Ovary (tissue), 10 donors: ENCODE measurements at places on chromosomes 1 and 21. TPM values are rescaled to one million over a fixed set of nuclear protein-coding genes. Genes with fewer than 3 reads are reported as not detected.

The TMEM82 gene
- total RNA-seq: not detected

The NGF gene
- 11.8 TPM for total RNA-seq

- DNase-seq: peak; percentile 78
Observed at GRCh38 chr1:72283307-72284083, 1.2 kb upstream of the NEGR1 start.

DNA sequence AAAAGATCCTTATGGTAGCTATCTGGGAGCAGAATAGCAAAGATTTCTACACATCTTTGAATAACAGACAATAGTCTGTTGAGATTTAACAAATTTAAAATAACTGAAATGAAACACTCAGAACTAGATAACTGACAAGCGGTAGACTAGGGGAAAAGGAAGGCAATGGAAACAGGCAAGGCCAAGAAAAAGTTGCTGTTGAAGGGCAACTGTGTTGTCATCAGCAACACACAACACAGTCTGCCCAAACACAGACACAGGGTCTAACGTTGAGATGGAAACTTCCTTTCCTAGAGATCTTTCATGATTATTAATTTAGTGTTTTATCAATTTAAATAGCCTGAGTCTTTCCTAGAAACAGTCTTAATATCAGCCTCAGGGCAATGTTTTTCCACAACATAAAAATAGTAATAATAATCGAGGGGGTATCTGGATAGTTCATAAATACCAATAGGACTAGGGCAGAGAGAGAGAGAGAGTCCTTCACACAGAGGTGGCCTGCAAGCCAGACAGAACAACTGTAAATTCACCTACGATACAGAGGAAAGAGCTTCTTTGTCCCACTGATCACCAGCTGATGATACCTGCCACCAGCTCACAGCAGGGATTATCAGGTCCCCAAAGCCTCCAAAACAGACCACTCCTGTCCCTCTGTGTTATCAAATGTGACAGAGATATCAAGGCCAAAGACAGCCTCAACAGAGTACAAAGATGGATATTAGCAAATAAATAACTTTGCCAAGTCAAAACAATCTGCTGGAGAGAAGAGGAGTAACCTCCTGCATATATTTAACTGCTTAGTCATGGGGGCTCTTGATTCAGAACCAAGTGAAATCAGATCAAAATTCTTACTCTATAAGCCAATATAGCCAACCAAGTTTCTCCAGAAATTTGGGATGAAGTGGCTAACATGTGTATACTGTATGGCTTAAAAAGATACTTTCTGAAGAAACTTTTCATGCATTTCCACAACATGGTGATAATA is 245.3 kb downstream of the SLC45A1 start:
- no peak for DNase-seq

GRCh38 chr1:224068458-224069072 is 45.3 kb upstream of the FBXO28 start:
- no peak for DNase-seq

- no peak for DNase-seq
Observed at GRCh38 chr1:80624682-80625081, 1176.1 kb upstream of the ADGRL2 start.

GRCh38 chr1:152191260-152191659 is 32.2 kb upstream of the RPTN start:
- no peak for DNase-seq

- no peak for DNase-seq
Observed at GRCh38 chr1:204192589-204193352, 3.5 kb downstream of the KISS1 start.

DNA sequence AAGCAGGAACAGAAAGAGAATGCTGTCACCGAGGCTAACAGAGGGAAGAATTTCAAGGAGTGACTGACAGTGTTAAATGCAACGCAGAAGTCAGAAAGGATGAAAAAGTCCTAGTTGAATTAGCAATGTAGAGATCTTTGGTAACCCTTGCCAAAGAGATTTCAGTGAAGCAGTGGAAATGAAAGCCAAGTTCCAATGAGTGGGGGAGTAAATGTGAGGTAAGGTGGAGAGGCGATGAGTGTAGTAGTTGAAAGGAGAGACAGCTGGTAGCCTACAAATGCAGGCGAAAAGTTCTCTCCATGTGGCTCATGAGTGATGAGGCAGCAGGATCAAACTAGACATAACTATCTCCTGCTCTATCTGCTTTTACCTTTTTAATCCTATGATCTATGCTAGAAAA is 74.6 kb upstream of the IPO9 start:
- DNase-seq: no peak

- DNase-seq: peak; percentile 75
Observed at GRCh38 chr1:26363549-26364448, 8.8 kb downstream of the ZNF683 start.

GRCh38 chr1:165456861-165457260 is 11.9 kb upstream of the RXRG start:
- no peak for DNase-seq

- no peak for DNase-seq
Observed at GRCh38 chr1:206136241-206136640, 19.1 kb upstream of the AVPR1B start.

DNA sequence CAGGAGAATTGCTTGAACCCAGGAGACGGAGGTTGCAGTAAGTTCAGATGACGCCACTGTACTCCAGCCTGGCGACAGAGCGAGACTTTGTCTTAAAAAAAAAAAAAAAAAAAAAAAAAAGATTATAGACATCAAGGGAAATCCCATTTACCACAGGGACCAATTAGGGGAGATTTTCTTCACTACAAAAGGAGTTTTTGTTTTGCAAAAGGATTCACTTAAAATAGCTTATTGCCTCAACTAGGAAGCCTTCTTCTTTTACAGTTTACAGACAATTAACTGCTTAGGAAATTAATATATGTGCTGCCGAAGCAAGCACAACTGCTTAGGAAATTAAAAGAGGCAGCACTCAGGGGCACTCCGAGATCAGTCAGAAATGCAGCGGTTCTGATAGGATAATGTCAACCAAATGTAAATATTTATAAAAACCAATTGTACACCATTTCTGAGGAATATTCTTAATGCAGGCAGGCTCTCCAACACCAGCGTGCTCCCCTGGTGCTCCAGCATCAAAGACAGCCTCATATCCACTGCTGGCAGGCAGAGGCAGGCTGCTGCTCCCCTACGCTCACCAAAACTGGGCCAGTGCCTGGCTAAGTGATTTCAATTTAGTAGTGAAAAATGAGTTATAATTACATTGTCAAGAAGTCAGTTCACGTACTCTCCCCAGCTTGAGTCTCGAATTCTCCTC is 107.9 kb upstream of the RAB4A start:
- DNase-seq: no peak

DNA sequence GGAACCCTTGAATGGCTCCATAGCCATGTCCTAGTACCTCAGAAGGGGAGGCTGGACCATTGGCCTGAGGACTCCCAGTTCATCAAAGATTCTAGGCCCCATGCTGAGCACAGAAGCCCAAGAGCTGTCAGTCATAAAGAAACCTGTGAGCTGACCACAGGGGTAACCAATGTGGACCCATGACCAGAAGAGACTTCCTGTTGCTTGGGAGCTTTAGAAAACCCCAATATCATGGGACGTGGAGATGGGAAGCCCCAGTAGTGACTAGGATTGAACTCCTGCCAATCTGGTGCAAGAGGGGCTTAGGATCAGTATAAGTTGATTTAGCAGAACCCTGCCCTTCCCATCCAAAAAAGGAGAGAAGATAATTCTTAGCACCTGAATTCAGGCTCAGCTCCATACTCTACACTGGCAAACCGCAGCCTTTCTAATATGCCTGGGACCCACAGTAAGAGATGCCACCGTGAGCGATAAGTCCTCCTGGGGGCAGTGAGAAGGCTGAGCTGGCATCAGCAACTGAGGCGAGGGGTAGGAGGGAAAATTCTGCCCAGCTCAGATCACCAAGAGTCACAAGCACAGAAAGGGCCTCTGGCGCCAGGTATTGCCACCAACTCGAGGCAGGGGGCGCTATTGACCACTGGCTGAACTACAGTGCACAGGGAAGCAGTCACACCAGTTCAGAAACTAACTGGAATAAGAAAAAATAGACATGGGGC is 108.9 kb downstream of the CAPN8 start:
- no peak for DNase-seq

DNA sequence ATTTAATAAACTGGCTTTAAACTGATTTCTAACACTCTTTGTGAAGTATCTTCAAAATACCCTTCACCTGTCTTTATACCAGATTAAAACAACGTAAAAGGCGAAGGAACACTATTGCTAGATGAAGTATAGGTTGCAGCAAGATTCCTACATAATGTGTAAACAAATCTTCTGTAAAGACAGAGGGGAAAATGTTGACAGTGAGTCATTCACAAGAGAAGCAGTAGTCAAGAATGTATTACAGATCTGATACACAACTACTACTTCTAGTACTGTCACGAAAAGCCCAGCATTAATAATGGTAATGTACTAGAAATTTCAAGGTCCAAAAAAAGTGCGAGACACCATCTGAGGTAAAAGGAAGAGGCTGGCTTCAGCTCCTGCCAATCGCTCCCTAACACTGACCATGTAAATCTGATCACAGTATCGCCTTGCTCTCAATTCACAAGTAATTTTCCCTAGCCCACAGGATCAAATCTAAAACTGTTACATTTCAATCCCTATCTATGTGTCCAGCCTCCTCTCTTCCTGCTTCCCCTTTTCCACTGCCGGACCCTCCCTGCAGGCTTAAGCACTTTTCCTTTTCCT is 290.4 kb downstream of the AKT3 start:
- DNase-seq: no peak
